ENCODE measurements at places on chromosomes 2 and 18.

- peak; percentile 79 for DNase-seq
Observed at GRCh38 chr18:36757081-36757480, 71.7 kb downstream of the TPGS2 start.

DNA sequence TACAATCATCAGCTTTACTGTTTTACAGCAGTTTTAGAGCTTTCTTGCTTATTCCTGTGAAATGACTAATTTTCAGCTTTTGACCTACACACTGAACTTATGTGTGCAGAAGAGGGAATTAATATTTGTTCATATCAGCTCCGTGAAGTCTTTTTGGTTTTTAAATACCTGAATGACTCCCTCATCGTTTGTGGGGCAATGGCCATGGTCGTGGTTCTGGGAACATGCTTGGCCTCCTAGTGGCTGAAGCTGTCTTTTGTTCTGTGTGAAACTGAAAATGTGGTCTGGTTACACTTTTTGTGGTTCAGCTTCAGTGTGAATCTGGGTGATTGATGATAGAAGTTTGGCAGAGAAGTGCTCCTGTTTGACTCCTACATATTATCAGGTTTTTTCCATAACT is 408.1 kb downstream of the THSD7B start:
- peak; percentile 40 for DNase-seq

GRCh38 chr2:46284260-46284659 is 12.9 kb upstream of the EPAS1 start:
- DNase-seq: no peak

DNA sequence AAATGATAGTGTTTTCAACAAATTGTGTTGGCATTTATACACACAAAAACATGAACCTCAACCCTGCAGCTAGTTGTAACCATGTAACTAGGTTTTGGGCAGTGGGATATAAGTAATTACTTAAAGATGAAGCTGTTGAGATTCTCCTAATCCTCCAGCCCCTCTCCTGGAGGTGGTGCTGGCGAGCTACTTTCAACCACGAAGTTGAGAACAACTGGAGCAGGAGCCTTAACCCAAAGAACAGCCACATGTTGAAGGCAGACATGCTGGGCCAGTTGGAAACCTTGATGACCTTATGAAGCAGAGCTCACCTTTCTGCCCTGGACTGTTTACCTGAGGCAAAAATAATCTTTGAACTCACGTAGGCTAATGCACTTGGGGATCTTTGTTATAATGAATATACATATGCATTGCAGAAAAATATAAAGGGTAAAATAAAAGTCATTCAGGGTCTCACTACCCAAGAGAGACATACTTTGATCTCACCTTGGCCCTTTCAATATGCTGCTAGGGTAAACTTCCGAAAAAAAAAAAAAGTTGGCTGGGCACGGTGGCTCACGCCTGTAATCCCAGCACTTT is 89.6 kb upstream of the NPAS2 start:
- peak; percentile 81 for DNase-seq

GRCh38 chr2:94870440-94871225 is 597 bp upstream of the TEKT4 start:
- DNase-seq: no peak

- DNase-seq: peak; percentile 97
Observed at GRCh38 chr2:46315103-46315890, 18.1 kb downstream of the EPAS1 start.

- DNase-seq: no peak
Observed at GRCh38 chr2:42792583-42793333, at the start of gene HAAO. Gene HAAO (minus strand): TSS chr2:42792583. CDS start chr2:42792536, 47 bp downstream.

GRCh38 chr18:9354256-9354655 is 19.7 kb downstream of the TWSG1 start:
- peak; percentile 29 for DNase-seq

- no peak for DNase-seq
Observed at GRCh38 chr2:28354920-28355520, 37.6 kb upstream of the FOSL2 start.

DNA sequence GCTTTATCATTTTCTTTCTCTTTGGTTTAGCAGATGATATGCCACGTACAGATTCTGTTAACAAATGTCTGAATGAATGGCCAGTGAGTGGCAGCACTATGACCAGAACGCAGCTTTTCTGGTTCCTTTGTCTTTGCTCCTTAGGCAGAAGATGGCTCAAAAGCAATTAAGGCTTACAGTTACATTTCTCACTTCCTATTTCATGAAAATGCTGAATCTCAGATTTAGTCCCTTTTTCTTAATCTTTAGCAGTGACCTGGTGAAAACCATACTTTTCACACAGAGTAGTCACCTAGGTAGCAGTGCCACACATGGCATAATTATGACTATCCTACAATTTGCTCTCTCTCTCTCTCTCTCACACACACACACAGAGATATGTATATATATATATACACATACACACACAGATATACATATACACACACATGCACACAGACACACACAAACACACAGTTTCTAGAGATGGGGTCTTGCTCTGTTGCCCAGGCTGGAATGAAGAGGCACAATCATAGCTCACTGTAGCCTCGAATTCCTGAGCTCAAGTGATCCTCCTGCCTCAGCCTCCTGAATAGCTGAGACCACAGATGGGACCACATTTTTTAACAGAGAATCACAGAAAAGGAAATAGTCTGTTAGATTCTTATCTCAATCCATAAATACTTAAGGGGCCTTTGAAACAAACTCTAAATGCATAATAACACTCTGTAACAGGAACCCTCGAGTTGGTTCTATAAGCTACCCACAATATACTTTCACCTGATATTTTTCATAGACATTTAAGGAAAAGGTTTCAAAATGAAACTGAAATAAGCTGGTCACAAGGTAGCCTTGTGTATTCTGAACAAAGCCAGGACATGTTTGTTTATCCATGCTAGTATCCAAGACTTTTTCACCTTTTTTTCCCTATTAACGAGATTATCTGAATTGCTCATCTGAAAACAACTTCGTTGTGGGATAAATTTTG is 11.6 kb downstream of the PDE6D start:
- peak; percentile 38 for DNase-seq

DNA sequence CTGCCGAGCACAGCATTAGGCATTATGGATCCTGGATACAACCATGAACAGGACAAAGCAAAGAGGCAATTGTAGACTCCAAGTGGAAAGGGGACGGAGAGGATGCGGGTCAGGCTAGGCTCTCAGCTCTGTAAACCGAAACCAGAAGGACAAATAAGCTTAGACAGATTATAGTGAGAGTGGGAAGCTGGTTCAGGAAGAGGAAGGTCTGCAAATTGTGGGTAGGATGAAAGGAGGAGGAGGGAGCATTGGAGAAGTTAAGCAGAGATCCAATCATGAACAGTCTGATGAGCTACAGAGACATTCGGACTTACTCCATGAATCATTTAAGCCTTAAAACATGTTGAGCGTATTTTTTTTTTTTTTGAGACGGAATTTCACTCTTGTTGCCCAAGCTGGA is 3.0 kb downstream of the MSH6 start:
- no peak for DNase-seq

DNA sequence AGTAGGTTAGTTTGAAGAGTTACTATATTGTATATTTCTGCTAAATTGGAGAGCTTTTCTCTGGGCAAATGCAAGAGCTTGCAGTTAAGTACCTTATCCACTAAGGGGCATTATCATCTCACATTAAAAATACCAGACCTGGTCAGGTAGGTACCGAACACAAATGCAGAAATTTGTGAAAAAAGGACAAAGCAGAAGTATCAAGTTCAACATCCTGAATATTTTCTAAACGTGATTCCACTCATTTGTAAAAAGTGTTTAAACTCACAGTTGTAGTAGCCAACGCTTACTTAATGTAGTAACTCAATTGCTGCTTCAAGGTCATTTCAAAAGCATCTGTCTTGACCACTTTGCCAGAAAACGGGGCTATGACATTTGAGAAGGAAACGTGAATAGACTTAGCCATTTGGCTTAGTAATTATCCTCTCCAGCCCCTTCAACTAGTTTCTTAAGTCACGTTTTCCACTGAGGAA is 52.1 kb downstream of the CYRIA start:
- DNase-seq: no peak

- no peak for DNase-seq
Observed at GRCh38 chr2:100110614-100111000, 31.8 kb downstream of the AFF3 start.

DNA sequence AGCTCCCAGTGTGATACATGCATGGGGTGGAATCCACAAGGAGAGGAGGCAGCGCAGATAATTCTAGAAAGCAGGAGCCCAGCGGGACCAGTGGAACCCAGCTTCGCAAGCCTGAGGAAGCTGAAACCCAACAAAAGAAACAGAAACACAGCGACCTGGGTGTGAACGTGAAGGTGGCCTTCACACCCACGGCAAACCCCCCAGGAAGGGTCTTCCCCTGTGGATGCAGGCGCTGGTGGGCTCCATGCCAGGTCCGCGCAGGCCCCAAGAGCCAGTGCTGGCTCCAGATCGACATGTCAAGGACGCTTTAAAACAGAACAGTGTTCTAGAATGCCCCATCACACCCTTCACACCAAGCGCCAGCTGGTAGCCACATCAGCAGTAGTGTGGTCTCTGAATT is 22.1 kb downstream of the KIF1A start:
- no peak for DNase-seq

GRCh38 chr2:239805043-239805329 is 220.2 kb downstream of the NDUFA10 start:
- DNase-seq: no peak

GRCh38 chr2:199144546-199144945 is 313.2 kb downstream of the SATB2 start:
- no peak for DNase-seq

- peak; percentile 26 for DNase-seq
Observed at GRCh38 chr2:105737980-105738657, 6.6 kb upstream of the NCK2 start.

DNA sequence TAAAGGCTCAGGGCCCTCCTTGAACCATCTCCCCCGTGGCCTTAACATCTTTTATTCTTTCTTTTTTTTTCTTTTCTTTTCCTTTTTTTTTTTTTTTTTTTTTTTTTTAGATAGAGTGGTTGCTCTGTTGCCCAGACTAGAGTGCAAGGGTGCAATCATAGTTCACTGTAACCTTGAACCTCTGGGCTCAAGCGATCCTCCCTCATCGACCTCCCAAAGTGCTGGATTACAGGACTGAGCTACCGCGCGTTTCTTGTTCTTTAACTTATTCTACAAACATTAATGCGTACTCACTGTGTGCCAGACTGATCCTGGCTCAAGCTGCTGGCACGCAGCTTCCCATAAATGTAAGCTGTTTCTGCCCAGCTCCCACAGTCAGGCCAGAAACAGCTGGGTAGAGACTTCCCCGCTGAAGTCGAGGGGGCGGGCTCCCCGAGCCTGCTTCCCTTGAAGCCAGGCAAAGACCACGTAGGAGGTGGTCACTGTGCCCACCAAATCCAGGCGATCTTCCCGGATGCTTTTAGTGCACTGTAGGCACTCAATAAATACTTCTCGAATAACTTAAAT is 29.2 kb upstream of the ATP6V1B1 start:
- no peak for DNase-seq

- DNase-seq: no peak
Observed at GRCh38 chr18:57519668-57520424, 66.7 kb downstream of the FECH start.

DNA sequence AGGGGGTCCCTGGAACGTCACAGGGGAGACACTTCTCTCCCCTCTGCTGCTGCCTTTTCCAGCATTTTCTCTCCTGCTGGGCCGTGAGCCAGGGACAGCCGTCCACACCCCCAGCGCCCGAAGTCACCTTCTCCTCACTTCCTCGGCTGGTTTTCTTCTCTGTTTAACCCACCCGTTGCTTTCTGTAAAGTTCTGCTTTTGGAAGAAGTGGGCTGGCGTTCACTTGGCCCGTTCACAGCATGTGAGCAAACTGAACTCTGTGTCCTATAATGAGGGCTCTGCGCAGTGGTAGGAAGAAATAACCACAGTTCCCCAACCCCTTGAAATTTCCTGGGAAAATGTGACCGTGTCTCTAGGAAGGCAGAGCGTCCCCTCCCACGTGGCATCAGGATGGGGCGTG is 187.0 kb upstream of the HDAC4 start:
- no peak for DNase-seq

- no peak for DNase-seq
Observed at GRCh38 chr2:131046028-131046917, 47.0 kb downstream of the FAM168B start.

GRCh38 chr2:16760426-16760825 is 94.8 kb upstream of the CYRIA start:
- DNase-seq: no peak

DNA sequence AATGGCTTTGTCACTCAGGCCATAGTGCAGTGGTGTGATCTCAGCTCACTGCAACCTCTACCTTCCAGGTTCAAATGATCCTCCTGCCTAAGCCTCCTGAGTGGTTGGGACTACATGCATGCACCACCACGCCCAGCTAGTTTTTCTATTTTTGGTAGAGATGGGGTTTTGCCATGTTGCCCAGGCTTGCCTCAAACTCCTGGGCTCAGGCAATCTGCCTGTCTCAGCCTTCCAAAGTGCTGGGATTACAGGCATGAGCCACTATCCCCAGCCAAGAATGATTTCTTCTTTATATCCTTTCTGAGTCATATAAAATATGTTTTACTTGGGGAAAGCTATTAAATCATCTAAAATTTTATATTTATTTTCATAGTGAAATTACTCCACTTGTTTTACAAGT is 61.3 kb downstream of the CYBRD1 start:
- no peak for DNase-seq

DNA sequence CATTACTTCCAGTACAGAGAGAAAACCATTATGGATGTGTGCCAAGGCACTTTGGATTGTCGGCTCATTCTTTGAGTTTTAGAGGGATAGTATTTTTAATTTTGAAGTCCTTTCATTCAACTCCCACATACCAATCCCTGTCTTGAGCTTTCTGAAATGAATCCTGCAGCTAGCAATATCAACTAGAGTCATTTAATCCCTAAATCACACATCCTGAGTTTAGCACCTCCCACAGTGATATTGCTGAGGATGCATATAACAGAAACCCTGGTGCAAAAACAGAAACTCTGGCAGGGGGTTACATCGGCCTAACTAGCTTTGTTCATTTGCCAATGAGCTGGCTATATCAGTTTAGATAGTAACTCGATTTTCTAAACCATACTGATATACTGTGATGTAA is 427.3 kb downstream of the LRP1B start:
- no peak for DNase-seq

DNA sequence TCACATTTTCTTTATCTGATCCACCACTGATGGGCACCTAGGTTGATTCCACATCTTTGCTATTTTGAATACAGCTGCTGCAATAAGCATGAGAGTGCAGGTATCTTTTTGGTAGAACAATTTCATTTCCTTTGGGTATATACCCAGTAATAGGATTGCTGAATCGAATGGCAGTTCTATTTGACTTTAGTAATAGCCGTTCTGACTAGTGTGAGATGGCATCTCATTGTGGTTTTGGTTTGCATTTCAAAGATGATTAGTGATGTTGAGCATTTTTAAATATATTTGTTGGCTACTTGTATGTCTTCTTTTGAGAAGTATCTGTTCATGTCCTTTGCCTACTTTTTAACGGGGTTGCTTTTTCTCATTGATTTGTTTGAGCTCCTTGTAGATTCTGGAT is 72.3 kb downstream of the CCDC138 start:
- peak; percentile 60 for DNase-seq

DNA sequence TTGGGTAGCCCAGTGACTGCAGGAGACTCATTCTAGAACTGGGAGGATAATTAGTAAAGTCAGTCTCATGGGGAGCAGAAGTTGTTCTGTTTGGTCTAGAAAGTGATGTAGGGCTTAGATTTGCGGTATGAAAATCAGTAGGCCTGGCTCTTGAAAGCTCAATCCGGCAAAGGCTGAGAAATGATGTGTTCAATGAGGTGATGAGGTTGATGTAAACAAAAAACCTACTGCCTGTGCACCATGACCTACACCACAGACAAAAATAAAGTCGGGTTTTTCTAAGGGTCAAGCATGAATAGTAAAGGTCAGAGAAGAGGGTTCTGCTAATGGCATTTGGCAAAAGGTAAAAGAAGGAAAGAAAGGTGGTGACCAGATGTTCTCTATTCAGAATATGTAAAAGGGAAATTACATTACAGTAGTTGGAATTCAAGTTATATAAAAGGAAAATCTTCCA is 80.8 kb upstream of the COL5A2 start:
- no peak for DNase-seq

Data from EH (cell line).